ENCODE measurements at places on chromosomes 5 and 9.

DNA sequence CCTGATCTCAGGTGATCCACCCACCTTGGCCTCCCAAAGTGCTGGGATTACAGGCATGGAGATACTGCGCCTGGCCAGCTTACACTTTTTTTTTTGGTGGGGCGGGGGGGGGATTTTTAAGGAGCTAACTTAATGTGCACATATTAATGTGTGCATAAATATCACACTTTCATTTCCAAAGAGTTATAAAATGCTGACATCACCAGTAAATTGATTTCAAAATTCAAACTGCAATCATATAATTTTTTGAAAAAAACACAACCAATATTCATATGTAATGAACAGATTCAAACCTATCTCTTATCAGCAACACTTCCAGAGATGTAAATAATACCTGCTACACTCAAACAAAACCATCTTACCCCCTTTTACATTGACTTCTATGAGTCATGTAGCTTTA lies 1006.6 kb upstream of the DMAC1 start:
- no peak for DNase-seq

GRCh38 chr5:151223447-151224264 lies at the start of gene CCDC69:
Gene CCDC69 (minus strand): TSS chr5:151224092. CDS start chr5:151223970, 122 bp downstream.
- DNase-seq = peak; percentile 56

GRCh38 chr5:164763206-164763605 lies 1257.8 kb downstream of the MAT2B start:
- DNase-seq = no peak

- no peak for DNase-seq
Observed at GRCh38 chr9:33187519-33188218, 20.5 kb upstream of the B4GALT1 start.

- DNase-seq = no peak
Observed at GRCh38 chr5:54638106-54638505, 120.5 kb downstream of the SNX18 start.

- no peak for DNase-seq
Observed at GRCh38 chr5:139410993-139411828, 7.3 kb upstream of the SPATA24 start.

DNA sequence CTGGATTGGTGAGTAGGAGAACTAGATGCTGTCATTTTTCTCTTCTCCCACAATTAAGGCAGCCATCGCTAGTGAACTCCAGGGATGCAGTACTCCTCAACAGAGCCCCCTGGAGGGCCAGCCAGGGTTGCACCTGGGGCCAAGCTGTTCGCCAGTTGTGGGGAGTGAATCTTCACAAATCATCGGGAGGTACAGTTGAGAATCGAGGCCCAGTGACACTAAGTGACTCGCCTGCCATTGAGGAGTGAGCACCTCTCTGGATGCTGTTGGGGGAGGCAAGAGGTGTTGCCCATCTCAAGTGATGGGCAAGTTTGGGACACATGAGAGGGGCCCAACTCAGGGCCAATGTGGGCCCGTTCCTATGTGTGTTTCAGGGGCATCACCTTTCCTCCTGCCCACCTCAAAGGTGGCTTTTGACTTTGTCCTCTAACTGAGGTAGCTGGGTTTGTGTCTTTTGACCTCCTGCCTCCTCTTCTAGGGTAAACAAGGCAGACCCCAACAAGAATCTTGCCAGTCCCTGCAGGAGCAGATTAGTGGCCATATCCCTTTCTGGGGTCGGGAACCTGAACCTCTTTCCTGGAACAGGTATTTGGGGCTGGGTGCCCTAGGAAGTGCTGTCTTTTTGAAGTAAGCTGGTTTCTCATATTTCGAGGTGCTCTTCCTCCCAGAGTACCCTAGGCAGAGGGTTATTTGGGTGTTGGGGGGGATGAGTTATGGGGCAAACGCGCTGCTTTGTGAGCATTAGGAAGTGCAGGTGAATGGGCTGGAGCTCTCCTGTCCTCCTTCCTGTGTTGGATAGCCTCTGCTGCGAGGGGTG lies 181.2 kb downstream of the MACROH2A1 start:
- DNase-seq = no peak

DNA sequence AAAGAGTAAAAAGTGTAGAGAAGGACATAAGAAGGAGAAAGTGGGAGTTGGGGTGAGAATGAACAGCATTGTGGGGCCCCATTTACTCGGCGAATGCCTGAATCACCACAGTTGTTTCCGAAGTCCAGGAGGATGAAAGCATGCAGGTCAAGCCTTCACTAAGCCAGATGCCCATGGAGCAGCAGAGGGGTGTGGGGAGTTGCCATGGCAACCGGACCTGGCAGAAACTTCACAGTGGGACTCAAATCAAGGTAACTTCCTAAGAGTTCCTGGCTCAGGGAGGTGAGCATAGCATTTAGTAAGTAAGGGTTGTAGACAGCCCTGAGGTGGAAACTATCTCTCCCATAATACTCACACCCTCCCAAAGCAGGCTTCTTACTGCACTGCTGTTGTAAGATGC lies 357.1 kb downstream of the TRIM32 start:
- no peak for DNase-seq

GRCh38 chr9:94554439-94555331 lies at the start of gene PCAT7:
Gene PCAT7 (plus strand): TSS chr9:94555083.
- DNase-seq = peak; percentile 24

- DNase-seq = no peak
Observed at GRCh38 chr5:45089870-45090269, 281.1 kb downstream of the MRPS30 start.

DNA sequence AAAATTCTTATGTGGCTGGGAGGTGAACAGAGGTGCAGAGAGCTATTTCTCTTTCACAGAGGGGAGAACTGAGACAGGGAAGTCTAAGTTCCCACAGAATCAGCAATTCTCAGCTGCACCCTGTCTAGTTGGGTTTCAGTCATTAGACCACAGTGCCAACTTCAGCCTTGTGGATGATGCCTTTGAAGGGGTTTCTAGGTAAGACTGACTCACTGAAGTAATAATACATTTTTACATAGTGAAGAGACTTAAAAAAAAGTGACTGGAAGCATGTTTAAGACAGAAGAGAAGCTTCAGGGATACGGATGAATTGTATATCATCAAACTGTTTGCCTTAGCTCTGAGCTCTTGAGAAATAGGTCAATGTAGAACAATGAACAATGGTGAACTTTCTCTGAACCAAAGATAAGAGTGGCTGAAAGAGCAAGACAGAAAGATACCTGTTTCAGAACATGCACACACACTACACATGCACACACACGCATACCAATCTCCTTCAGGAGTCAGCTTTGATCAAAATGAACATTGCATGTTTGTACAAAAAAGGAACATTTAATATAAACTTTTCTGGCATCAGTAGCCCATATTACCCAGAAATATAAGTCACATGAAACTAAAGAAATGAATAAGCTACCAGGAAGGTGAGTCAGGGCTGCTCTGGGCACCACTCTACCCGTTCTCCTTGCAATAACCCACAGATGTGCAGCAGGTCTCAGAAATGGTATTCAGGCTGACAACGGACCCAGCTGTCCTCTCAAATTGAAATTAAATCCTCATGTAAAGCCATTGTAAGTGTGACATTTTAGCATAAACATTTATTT lies 12.6 kb upstream of the FYB1 start:
- DNase-seq = peak; percentile 27

GRCh38 chr5:167726642-167727041 lies 564.8 kb upstream of the WWC1 start:
- DNase-seq = no peak

- no peak for DNase-seq
Observed at GRCh38 chr5:174892742-174893141, 168.4 kb downstream of the MSX2 start.
